CD4-positive, CD25-positive, alpha-beta regulatory T cell (primary cell): ENCODE measurements at places on chromosomes 2 and 18. TPM values are rescaled to one million over a fixed set of nuclear protein-coding genes. Genes with fewer than 3 reads are reported as not detected.

SP9 gene
- polyA plus RNA-seq, result not detected

NEUROD1 gene
- not detected for polyA plus RNA-seq

C2orf80 gene
- polyA plus RNA-seq, result not detected

FIGN gene
- polyA plus RNA-seq, result not detected

ASPRV1 gene
- polyA plus RNA-seq, result 1.5 TPM

ZNF385B gene
- not detected for polyA plus RNA-seq

DSC1 gene
- not detected for polyA plus RNA-seq

TMEM178A gene
- polyA plus RNA-seq, result not detected

UGT1A6 gene
- not detected for polyA plus RNA-seq

DNA sequence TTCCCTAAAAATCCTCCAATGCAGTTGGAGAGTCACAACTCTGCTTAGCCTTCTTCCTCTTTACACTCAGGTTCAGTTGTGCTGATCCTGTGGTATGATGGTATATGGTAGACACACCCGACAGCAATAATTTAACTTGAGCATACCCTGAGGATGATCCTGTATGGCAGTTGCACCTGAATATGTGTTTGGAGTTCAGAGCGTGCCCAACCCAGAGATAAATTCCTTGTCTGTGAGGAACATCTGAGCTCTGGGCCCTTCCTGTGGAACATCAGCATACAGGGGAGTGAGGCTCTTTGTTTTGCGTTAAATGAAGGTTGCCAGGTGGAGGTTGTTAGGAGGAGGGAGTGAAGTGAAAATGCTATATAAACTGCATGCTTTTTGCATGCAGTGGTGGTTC is 187.7 kb downstream of the MYO3B start:
- DNase-seq, result no peak

DNA sequence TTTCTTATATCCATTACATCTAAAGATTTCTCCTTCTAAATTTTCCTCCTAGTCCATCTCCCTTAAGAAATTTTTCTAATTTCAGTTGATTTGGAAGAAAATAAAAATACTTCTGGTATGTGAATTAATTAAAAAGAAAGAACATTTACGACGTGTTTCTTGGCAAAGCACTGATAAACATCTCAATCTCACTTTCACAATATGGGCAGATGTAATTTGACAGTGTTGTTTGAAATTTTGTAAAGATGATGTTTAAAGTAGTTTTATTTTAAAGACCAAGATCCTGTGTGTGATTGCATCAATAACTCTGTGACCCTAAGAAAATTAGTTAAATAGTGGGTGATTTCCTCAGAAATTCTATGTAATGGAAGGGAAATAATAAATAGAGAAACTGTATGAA is 510.0 kb downstream of the PARD3B start:
- DNase-seq, result no peak

DNA sequence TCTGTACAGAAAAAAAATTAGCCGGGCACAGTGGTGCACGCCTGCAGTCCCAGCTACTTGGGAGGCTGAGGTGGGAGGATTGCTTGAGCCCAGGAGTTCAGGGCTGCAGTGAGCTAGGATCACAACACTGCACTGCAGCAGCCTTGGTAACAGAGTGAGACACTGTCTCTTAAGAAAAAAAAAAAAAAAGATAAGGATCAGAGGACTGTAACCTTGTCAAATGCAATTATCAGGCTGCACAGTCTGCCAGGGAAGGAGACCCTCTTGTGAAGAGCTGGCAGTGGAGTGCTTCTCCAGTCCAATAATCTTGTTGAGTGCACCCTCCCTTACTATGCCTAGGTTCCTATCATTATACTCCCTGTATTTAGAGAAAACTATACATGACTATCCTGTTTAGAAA is 330.7 kb downstream of the PDE11A start:
- DNase-seq, result no peak

DNA sequence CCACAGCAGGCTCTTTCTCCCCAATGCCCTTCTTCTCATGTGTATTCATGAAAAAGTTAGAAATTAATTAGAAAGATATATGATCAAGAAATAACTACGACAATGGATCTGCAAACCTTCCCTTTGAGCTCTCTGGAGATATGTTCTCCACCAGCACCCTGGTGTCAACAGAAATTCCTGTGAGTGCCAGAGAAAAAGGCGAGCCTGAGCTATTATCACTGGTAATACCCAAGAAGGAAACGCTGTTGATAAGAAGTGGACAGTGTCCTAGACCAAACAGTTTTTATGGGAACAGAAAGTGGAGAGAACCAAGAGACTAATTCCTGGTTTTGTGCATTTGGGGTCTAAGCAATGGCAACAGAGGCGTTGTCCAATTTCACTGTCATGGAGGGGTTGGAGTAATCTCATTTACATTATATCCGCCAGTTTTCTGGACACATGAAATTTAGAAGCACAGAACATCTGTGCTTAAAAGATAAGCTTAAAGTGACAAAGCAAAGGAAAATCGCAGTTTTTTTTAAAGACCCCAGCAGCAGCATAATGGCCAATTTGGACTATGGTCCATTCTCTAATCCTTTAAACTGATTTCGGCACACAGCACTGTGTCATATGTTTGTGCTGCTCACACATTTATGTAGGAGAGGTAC is 47.2 kb upstream of the CDC42EP3 start:
- no peak for DNase-seq

DNA sequence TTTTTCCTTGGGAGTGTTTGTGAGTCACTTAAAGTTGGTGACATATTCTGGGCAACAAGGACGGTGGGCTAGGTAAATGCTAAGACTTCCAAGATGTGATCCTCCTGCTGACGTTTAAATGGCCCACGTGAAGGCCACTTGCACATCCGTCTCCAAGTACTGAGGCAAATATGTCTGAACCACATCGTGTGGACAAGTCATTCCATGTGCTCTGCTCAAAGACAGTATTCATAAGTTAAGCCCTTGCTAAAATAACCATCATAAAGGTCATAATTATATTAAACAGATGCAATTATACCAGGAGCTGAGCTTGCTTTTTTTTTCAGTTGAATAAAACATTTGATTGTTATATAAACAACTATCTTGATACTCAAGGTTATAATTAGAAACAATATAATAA is 44.8 kb downstream of the SPP2 start:
- DNase-seq, result no peak

DNA sequence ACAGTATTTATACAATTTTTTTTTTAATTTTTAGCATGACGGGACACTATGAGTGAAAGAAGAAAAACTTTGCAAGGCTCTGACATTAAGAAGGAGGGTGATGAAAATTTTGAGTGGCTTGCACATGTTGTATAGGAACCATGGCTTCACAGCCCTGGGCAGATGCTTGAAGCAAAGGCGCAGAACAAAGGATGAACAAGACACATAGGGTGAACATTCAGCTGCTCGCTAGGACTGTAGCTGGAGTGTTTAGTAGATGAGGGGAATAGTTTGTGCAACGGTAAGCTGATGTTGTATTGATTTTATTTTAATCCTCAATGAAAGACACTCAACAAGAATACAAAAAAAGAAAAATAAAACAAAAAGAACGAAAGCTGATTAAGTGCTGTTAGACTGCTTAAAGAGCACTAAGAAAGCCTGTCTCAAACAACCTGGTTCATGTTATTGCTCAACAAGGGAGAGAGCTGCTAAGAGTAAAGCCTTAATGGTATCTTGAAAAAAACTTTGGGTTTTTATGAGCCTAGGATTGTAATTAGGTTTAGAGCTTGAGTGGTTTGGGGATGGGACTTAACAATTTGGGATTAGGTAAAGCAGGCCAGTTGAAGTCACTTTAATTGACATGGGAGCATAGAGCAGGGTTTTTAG is 41.2 kb upstream of the GCFC2 start:
- no peak for DNase-seq

GRCh38 chr2:119307419-119308140 is 59.1 kb downstream of the C2orf76 start:
- DNase-seq, result no peak

GRCh38 chr18:51933903-51934302 is 406.1 kb upstream of the DCC start:
- no peak for DNase-seq

GRCh38 chr2:162915858-162916257 is 77.3 kb upstream of the KCNH7 start:
- no peak for DNase-seq

GRCh38 chr2:102166189-102166845 is 20.5 kb upstream of the IL1RL2 start:
- DNase-seq, result no peak

GRCh38 chr2:160463245-160463644 is 30.4 kb downstream of the RBMS1 start:
- no peak for DNase-seq

DNA sequence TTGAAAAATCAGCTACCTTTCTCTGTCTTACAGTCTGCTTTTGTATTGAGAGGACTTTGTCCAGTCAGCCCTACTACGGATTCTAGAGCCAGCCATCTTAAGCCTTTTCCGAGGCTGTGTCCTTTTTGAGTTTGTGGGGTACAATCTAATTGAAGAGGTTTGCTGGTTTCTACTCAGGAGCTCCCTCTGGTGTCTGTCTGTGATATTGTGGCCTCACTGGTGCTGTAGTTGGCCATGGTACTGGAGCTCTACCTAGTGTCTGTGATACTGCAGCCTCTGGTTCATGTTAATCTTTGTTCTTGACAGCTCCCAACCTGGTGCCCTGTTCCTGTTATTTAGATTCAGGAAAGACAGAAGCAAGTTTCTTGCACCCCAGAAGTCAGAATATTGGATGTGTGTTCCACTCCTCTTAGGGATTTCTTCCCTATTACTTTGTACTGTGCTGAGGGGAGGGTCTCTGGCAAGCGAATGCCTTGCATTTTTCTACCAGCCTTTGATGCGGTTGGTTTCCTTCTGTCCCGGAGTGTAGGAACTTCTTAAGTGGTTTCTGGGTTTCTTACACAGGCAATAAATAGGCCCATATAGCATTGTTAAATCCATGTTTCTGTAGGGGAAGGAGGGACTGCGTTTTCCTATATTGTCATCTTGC is 78.5 kb downstream of the ACSL3 start:
- peak; percentile 75 for DNase-seq

DNA sequence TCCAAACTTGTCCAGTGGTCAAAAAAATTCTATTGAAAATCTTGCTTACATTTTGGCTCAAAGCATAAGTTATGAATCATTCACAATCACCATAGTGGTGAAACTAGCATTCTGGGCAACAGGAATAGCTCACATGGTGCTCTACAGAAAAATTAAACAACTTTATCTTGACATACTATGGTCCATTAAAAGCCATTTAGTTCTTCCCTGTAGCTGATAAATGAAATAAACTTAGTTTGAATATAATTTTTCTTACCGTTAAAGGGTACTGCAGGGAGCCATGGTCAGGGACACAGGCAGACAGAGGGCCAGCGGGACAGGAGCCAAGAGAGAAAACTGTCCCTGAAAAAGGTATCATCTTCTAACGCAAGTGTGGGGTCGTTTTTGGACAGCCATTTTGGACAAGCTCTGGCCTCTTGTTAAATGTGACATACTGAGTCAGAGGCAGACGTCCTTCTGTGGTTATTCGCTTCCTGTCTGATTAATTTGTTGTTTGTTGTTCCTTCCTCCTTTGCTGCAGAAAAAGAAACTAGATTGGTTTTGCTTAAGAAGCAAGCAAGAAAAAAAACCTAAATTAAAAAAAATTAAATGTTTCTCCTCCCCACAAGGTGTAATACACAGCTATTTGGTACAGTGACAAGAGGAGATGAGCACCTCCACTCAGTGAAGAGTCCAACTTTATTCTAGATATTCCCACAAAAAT is at the start of gene WIPF1:
Gene WIPF1 (minus strand): TSS at position 460 of the 703 bp plus-strand sequence. CDS start 12,231 bp downstream, outside the sequence.
- DNase-seq, result peak; percentile 56

DNA sequence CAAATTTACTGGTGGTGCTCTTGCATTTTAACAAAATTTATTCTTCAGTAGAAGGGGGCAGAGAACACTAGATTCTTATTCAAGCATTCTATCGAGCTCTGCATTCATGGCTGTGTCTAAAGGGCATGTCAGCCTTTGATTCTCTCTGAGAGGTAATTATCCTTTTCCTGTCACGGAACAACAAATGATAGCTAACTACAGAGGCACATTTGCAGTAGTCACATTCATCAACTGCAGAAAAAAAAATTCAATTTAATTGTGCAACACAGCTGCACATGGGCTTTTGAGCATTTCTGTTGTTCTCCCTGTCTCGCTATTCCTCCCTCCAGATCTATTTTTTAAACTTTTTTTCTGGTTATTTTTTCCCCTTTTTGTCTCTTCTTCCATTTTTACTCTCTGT is 13.0 kb upstream of the DLX1 start:
- no peak for DNase-seq

- no peak for DNase-seq
These were observed 100.7 kb downstream of the GALNT13 start for GRCh38 chr2:153972412-153972811.

GRCh38 chr2:219106251-219106650 is 45.5 kb upstream of the IHH start:
- no peak for DNase-seq

GRCh38 chr2:161223139-161223732 is 63.0 kb downstream of the TANK start:
- DNase-seq, result no peak

DNA sequence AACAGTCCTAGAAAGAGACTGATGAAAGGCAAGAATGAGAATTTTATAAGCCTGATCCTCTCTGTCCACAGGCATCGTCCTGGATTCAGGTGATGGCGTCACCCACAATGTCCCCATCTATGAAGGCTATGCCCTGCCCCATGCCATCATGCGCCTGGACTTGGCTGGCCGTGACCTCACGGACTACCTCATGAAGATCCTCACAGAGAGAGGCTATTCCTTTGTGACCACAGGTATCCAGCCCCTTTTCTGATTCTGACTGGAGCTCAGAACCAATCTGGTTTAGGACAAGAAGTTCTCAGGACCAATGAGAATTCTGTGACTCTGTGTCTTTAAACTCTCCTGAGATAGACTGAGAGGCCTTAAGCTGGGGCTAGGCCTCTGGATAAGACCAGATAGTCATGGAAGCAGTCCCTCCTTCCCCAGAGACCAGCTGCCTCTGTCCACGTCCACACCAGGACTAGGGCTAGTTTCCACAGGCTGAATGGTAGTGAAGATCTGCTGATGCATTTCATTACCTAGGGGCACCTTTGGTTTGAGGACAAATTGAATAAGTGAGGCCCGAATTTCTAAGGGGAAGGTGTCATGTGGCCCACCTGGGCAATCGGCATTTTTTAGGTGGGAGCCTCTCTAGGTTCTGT is 13.1 kb upstream of the DGUOK start:
- no peak for DNase-seq

GRCh38 chr2:135851858-135852257 is 14.9 kb upstream of the LCT start:
- DNase-seq, result no peak

GRCh38 chr2:105248316-105249070 is 7.0 kb downstream of the GPR45 start:
- no peak for DNase-seq

- DNase-seq, result no peak
These were observed 195.0 kb downstream of the GCA start for GRCh38 chr2:162538967-162539366.

DNA sequence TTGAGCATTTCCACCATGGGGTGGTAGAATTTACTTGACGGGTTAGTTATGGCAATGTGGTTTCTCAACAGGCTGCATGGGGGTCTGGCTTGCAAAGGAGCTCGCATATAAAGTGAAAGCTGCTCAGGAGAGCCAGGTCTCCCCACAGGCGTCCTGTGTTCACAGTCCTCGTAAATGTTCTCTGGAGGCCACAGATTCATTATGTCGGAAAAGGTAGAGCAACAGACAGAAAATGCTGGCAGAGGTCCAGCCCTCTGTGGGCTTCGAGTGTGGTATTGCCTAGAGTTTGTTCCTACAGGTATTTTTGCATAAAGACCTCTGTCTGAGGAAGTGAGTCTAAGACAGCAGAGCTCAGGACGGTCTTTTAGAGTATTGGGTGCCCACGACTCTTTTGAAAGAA is 96.4 kb downstream of the CDCA7 start:
- DNase-seq, result no peak
